Gastroesophageal sphincter (tissue), 4 donors: ENCODE measurements at places on chromosomes 6 and 20. TPM values are rescaled to one million over a fixed set of nuclear protein-coding genes. Genes with fewer than 3 reads are reported as not detected.

GRCh38 chr6:159758031-159759001 lies 3.5 kb upstream of the ACAT2 start:
- no peak for ATAC-seq

GRCh38 chr6:165266621-165267020 lies 42.8 kb downstream of the C6orf118 start:
- no peak for ATAC-seq

- no peak for ATAC-seq
Observed at GRCh38 chr6:53322188-53323029, 26.3 kb downstream of the ELOVL5 start.

- no peak for ATAC-seq
Observed at GRCh38 chr6:151205721-151206600, 33.8 kb upstream of the AKAP12 start.

The WDR46 gene
- total RNA-seq = 35.3 TPM

DNA sequence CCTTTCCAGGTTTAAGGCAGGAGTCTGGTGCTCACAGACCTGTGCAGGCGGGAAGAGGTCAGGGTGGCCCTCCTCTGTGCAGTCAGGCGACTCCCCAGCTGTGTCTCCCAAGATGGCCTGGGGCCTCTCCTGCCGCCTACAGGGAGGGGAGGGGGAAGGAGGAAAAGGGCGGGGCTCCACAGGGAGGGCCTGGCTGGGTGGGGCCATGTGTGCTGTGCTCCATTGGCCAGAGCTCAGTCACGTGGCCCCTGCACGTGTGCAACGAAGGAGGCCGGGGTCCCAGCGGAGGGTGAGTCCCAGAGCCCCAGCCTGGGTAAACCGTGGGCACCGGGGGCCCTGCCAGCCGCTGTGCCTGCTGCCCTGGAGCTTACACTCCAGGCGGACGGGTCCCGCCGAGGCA lies 211.6 kb downstream of the ZDHHC14 start:
- no peak for ATAC-seq

DNA sequence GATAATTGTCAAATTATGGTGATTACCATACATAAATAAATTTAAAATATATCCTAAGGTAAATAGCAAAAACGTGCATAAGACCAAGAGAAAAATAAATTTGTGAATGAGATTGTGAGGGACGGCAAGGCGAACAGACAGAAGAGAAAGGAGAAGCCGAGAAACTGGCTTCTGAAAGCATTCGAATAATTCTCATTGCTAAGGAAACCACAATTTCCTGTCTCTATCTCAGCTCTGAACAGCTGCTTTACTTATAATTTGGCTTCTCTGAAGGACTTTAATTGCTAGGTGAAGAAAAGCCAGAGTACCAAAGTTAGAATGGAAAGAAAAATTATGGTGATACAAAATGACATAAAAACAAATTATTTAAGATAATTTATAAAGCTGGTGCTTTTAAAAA lies 79.0 kb upstream of the RGS17 start:
- no peak for ATAC-seq

The HDGFL1 gene
- total RNA-seq = not detected

The FLRT3 gene
- total RNA-seq = 8.3 TPM

The CRIP3 gene
- not detected for total RNA-seq

The CTSA gene
- 36.4 TPM for total RNA-seq

- ATAC-seq = no peak
Observed at GRCh38 chr20:17059465-17059864, 167.4 kb upstream of the PCSK2 start.

DNA sequence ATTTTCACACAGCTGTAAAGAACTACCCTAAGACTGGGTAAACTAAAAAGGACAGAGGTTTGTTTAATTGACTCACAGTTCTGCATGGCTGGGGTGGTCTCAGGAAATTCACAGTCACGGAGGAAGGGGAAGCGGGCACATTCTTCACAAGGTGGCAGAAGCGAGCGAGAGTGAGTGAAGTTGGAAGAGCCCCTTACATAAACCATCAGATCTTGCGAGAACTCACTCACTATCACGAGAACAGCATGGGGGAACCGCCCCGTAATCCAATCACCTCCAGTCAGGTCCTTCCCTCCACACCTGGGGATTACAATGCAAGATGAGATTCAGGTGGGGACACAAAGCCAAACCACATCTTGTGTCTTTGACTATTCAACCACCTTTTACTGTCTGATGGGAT lies 700.5 kb downstream of the TENT5A start:
- no peak for ATAC-seq

The NR2E1 gene
- not detected for total RNA-seq

The ANKRD6 gene
- 9.8 TPM for total RNA-seq

- no peak for ATAC-seq
Observed at GRCh38 chr6:20605061-20605460, 70.8 kb downstream of the CDKAL1 start.

- peak; percentile 36 for ATAC-seq
Observed at GRCh38 chr6:108526739-108527174, 34.0 kb upstream of the FOXO3 start.

GRCh38 chr6:30331981-30332380 lies 5.3 kb downstream of the TRIM39 start:
- ATAC-seq = no peak

- no peak for ATAC-seq
Observed at GRCh38 chr6:81241126-81242041, 511.1 kb downstream of the TENT5A start.

GRCh38 chr6:53058388-53059195 lies 6.6 kb upstream of the FBXO9 start:
- ATAC-seq = no peak

DNA sequence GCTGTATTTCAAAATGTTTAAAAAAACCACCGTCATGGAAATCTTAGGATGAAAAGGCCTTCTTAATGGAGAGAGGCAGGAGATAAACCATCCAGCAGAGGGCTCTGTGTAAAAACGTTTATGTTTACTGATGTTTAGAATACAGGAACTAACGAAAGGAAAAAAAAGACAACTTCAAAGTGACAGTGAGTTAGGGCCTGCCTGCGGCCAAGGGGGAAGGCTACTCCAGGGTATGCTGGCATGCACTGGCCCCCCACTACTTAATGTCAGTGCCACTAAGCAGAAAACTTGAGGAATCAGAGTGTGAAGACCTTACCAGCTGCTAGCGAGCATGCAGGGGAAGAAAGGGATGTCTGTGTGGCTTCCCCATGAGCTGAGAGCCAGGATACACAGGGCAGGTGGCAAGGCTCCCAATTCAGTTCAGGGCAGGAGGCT lies 47.7 kb downstream of the AKAP7 start:
- ATAC-seq = no peak

DNA sequence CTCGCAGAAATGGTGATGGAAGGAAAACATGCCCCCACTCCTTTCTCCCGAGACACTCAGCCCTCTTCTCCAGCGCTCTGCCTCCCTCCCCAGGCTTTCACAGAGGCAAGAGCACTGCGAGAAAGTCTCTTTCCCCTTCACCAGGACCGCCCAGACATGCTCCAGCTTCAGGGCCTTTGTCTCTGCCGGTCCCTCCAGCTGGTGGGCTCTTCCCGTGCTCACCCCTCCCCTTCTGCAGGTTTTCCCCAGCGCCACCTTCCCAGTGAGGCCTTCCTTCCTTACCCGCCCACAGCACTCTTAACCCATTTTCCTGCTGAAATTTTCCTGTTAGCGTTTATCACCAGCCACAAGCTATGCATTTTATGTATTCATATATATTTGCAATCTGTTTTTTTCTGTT lies 86.2 kb downstream of the TFAP2C start:
- no peak for ATAC-seq

The SLC2A10 gene
- total RNA-seq = 20.1 TPM

- peak; percentile 57 for ATAC-seq
Observed at GRCh38 chr20:35307666-35308653, 15.7 kb upstream of the FAM83C start.

DNA sequence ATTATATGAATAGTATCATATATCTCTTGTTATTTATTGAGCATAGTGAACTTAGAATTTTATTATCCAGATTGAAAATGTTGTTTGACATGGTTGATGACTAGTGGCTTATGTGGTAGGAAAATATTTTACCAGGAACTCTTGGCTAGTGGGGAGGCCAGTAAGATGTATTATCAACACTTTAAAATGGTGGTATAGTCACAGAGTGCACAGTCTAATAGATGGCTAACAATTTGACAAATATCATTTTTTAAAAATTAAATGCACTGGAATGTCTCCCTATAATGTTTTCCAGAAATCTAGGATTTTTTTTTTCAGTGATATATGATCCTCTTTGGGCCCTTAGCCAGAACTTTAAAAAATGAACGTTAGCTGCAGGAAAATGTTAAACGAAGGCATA lies 26.9 kb upstream of the EYA4 start:
- ATAC-seq = no peak

DNA sequence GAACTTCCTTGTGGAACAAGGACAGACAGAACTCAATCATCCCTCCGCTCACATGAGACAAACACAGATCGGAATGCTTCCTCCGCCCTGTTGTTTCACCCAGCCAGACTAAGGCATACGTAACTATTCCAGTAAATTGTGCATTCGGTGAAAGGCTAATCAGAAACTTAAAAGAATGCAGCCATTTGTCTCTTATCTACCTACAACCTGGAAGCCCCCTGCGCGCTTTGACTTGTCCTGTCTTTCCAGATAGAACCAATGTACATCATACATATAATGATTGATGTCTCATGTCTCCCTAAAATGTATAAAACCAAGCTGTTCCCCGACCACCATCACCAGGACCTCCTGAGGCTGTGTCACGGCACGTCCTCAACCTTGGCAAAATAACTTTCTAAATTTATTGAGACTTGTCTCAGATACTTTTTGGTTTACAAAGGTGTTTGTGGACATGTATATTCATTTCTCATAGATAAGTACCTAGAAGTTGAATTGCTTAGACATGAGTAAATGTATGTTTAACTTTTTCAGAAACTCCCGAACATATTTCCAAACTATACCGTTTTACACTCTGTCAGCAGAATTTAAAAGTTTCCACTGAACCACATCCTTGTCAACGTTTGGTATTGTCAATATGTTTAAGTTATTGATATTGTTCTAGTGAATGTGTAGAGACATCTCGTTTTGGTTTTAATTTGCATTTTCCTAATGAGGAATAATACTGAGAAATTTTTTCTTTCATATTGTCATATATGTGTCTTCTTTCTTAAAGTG lies 197.6 kb upstream of the THBS2 start:
- ATAC-seq = no peak

DNA sequence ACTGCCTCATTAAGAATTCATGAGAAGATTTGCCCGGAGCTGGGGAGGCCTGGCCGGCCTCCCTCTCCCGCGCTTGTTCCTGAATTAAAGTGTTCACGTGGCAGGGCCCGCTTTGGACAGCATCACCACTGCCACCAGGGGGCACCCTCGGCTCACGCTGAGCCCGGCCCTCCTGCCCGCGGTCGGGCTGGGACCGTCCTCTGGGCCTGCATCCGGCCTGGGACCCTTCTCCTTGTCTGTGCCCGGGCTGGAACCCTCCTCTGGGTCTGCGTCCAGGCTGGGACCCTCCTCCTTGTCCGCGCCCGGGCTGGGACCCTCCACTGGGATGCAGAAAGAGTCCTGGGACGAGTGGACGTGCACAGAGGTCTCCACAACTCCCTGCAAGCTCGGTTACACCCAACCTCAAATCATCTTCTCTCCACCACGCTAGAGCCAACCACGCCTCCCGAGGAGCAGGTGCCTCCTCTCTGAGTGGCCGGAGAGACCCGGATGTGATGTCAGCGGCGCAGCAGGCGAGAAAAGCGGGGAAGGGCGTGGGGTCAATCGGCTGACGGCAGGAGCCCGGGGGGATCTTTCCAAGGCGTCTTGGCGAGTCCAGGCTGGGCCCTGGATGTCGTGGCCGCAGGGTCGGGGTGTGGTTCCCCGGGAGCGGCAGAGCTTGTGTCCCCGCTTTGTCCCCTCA lies 50.9 kb upstream of the DACT2 start:
- peak; percentile 75 for ATAC-seq

The APOM gene
- total RNA-seq = 0.62 TPM

The EDEM2 gene
- 18.9 TPM for total RNA-seq

DNA sequence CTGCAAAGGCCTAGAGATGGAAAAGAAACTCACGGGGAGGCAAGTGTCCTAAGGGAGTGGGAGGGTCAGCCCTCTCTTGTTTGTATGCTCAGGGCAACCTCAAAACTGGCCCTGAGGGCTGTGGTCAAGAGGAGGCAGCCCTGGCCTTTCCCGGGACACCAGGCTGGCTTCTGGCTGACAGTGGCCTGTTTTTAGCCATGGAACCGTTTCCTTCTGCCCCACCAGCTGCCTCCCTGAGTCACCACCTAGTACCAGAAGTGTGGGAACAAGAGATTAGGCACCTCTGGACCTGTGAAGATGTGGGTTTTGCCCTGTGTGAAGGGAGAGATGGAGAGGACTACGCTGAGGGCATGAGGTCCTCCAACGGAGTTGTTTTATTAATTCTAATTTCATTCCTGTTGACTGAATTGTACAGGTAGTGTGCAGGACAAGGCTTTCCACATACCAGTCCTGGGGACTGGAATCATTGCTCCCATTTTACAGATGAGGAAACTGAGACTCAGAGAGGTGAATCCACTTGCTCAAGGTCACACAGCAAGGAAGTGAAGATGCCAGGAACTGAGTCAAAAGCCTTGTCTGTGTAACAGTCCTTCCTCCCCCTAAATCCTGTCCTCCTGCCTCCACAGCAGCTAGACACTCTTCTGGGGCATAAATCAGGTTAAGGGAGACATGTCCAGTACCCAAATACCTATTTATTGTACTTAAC lies 5.5 kb downstream of the FOXS1 start:
- ATAC-seq = no peak

The RAE1 gene
- total RNA-seq = 16.5 TPM

The HAO1 gene
- total RNA-seq = not detected

The RIMS1 gene
- 12.1 TPM for total RNA-seq

GRCh38 chr6:508006-508405 lies 116.5 kb downstream of the IRF4 start:
- no peak for ATAC-seq

The ZC2HC1B gene
- not detected for total RNA-seq

DNA sequence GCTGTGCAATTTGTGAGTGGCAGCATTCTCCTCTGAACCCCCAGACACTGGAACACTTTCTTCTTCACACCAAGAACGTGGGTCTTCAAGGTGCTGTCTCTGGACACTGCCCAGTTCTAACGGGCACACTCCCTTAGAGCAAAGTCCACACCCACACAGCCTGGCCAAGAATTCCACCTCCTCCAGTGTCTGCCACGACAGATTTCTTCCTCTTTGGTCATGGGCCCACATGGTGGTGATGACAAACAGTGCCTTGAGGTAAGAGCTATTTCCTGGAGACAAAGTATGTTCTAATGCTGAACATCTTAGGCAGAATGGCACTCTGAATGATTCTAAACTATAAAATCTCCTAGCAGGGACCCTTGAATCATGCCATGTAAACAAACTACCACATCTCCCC lies 25.5 kb upstream of the SSTR4 start:
- no peak for ATAC-seq

GRCh38 chr6:20509212-20509611 lies 25.0 kb upstream of the CDKAL1 start:
- ATAC-seq = no peak

DNA sequence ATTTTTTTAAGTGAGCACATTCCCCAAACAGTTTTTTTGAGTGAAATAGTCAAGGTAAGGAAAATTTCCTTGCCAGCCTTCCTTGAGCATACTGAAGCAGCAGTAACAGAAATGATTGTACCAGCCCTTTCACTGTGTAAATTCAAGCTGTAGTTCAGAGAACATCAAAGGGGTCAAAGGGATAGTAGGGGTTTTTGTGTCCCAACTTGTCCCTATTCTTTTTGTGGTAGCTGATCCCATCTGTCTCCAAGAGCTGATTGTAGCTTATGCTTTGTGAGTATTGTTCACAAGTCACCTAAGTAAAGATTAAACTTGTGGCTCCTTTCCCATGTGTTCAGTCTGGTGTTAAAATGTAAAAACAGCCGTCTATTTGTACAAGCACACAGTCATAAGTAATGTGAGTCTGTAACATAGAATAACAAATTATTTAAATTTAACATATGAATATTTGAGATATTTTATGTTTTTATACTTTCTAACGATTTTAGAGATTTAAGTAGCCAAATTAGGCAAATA lies 185.0 kb downstream of the CENPW start:
- ATAC-seq = no peak
